ENCODE measurements at places on chromosomes 2 and 18.

DNA sequence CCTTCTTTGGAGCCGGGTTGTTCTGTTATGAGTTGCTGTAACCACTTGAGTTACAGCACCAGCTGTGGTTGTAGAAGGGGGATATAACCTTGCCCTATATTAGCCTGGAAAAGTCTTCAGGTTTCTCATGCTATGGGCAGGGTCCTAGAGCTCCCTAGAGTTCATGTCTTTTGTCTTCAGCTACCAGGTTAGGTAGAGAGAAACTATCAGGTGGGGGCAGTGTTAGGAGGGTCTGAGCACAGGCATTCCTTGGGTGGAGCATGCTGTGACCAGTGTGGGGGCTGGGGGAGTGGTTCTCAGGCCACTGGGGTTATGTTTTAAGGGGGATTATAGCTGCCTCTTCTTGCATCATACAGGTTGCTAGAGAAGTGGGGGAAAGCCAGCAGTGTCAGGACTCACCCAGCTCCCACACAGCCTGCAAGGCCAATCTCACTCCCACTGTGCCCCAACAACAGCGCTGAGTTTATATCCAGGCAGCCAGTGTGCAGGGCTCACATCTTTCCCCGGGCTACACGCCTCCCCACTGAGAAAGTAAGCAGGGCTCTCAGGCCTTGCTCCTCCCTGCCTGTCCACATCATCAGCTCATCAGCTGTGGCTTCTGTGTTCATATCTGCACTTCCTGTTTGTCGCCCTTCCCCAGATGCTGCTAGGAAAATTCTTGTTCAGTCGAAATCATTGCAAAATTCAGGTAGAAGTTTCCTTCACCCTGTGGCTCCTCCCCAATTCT, 133.8 kb upstream of the NRXN1 start:
- DNase-seq: no peak

GRCh38 chr18:41060967-41061366, 894.1 kb upstream of the PIK3C3 start:
- no peak for DNase-seq

DNA sequence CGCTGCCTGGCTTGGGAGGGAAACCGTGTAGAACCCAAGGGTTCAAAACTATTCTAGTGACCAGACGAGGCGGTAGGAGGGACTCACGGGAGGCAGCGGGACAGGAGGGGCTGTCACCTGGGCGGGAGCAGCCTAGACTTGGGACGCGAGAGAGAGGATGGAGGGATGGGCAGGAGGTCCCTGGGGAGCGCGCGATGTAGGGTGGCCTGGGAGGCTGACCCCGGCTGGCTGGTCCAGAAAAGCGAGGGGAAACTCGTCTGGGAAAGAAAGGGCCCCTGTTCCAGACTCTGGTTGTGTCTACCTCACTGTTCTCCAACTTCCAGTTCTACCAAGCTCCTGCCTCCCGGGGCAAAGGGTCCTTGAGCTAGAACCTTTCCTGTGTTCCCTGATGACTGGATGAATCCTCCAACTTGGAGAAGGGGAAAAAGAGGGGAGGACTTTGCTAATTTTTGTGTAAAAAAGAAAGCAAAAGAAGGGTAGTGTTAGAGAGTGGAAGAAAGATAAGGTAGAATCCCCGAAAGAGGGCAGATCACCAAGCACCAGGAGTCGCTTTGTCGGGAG, 1.4 kb downstream of the DOK6 start:
- DNase-seq: no peak

DNA sequence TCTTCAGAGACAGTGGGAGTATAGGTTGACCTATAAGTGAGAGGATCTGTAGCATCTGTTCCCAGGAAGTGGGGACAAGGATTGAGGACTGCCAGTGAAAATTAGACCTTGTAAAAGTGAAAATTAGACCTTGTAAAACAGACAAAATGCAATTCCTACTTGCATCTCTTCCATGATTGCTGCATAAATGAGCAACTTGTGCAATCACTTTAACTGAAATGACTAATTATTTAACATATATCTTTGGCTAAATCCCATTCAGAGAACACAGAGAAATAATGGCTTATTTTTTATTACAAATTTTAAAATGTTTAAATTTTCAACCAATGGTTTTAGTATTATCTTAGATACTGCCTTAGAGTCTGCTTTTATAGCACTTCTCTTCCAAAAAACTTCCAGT, 67.2 kb upstream of the NABP1 start:
- no peak for DNase-seq

- DNase-seq: no peak
Measured at GRCh38 chr2:96260387-96261260, 5.2 kb downstream of the TMEM127 start.

- DNase-seq: no peak
Measured at GRCh38 chr2:3643371-3644245, 14.4 kb upstream of the ALLC start.

- no peak for DNase-seq
Measured at GRCh38 chr2:109318150-109318948, 189.3 kb downstream of the SH3RF3 start.

GRCh38 chr2:127932199-127932876, 46.6 kb upstream of the AMMECR1L start:
- no peak for DNase-seq

GRCh38 chr18:45034179-45034578, 353.5 kb downstream of the SETBP1 start:
- no peak for DNase-seq

- DNase-seq: no peak
Measured at GRCh38 chr2:15797231-15797938, 143.0 kb upstream of the MYCN start.

GRCh38 chr2:114089636-114090319, 199.9 kb downstream of the ACTR3 start:
- no peak for DNase-seq

DNA sequence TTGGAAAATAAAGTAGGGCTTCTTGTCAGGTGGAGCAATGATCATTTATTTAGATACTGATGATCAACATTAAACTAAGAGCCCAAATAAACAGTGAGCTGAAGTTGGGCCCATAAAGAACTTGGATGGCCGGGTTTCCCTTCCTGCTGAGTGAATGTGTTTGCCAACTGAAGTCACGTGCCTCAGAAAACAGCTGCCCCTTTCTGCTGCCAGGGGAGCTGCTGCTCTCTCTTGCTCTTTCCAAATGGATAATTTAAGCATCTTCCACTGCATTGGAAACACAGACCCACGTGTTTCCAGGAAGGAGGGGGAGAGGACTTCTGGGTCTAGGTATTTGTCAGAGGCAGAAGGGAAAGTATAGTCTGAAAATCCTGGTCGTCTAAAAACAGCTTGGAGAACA, 22.9 kb upstream of the NCKAP5 start:
- no peak for DNase-seq

DNA sequence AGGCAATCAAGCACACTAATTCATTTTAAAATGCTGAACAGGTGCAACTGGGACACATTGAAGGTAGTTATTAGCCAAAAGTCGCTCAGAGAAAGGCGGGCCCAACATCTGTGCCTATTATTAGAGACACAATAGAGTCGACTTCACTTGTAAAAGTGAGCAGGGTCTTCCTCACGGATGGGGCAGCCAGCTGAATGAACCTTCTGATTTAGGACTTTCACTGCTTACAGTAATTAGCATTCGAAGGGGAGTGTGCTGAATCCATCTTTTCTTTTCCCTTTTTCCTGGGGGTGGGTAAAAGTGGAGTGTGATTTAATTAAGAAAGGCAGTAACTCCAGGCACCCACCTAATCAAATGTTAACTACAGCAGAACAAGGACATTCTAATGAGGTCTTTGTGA, 677.7 kb downstream of the DCDC2C start:
- no peak for DNase-seq

DNA sequence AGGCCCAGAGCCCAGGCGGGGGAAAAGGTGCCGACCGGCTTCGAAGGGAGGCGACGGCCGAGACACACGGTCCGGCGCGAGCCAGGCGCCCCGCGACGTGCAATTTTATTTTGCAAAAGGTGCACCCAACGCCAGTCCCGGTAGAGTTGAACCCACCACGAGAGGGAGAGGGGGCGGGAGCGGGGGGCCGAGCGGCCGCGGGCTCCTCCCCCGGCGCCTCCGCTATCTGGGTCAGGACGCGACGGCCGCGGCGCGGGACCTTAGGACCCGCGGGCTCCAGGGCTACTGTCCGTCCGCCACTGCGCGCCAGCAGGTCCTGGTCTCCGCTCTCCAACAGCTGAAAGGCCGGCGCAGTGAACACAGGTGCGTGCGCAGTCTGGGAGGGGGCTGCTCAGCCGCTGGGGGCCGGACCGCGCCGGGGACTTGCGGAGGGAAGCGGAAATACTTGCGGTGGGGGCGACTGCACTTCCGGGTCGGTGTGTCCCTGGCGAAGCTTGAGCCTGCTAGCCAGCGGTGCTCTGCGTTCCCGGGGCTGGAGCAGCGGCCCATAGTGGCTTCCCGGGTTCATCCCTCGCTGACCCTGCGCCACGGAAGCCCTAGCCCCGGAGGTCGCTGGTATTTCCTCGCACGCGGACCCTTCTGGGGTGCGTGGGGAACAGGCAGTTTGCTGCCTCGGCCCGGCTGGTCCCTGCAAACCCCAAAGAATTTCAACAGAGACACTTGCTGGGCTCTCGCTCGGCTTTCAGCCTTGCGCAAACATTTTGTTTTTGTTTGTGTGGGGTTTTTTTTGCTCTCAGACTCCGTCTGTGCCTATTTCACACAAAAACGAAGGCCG, at the start of gene RMDN2:
Gene RMDN2 (plus strand): TSS at position 225 of the 835 bp plus-strand sequence. CDS start 3,991 bp downstream, outside the sequence.
- no peak for DNase-seq

GRCh38 chr18:72581976-72582375, 37.8 kb upstream of the CBLN2 start:
- no peak for DNase-seq

DNA sequence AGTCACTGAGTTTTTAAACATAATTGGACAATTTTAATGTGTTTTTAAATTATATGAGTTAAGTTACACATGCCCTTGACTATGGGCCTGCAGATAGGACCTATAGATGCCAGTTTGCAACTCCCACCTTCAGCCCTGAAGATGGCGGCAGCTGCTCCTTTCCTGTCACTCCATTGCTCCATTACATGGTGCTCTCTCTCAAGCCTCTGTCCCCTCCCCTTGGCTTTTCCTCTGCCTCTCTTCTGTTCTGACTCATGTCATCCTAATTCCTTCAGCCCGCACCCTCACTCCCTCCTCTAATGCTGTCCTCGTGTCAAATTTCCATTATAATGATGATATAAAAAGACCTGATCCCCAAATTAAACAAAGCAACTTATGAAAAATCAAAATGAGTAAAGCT, 133.7 kb upstream of the HNRNPA3 start:
- no peak for DNase-seq

GRCh38 chr2:212683346-212684097, 144.9 kb upstream of the ERBB4 start:
- no peak for DNase-seq

GRCh38 chr2:78301166-78301789, 724.2 kb upstream of the REG3G start:
- DNase-seq: no peak

DNA sequence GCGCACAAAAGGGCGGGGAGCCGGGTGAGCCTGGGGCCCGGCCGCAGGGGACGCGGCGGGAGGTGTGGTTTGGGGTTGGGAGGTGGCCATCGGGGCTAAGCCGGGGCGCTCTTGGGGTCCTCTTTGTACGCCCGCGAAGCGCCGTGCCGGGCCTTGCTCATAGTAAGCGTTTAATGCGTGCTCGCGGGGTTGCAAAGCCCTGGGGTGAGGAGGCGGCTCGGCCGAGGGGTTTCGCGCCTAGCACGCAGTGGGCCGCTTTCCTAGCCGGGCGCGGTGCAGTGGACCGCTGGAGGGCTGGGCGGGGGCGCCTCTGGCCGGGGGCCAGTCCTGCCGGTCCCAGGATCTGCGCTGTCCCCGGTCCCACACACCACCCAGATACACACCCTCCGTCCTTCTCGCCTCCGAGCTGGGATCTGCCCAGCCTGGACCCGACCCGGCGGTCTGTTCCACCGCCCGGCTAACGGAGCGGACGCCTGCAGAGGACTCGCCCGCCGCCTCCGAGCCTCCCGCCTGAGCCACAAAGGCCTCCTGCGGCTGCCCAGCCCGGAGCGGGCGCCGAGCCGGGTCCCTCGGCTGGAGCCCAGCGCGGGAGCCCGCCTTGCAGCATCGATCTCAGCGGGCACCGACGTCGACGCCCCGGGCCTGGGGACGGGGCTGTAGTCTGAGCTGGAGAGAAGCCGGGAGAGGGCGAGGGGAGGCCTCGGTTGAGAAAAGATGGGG, 564 bp downstream of the DPYSL5 start:
- DNase-seq: no peak

GRCh38 chr2:236627193-236627592, 57.6 kb downstream of the ACKR3 start:
- DNase-seq: no peak

DNA sequence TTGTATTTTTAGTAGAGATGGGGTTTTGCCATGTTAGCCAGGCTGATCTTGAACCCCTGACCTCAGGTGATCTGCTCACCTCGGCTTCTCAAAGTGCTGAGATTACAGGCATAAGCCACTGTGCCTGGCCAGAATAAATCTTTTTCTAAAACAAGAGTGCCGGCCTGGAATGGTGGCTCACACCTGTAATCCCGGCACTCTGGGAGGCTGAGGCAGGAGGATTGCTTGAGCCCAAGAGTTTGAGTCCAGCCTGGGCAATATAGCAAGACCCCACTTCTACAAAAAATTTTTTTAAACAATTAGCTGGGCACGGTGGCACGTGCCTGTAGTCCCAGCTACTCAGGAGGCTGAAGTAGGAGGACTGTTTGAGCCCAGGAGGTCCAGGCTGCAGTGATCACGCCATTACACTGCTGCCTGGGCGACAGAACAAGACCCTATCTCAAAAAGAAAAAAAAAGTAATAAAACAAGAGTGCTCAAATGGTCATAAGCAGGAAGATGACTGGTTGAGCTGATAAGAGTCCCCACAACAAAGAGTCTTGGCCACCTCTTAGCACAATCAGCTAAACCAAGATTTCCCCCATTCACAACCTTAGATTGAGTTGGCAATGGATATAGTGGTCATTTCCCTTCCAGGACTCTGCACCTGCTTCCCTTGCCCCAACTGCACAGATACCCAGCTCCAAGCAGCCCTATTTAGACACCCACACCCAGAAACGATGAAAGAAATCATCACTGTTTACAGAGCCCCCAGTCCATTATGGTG, 5.8 kb upstream of the UCN start:
- DNase-seq: no peak

- no peak for DNase-seq
Measured at GRCh38 chr18:840023-840408, 28.0 kb upstream of the YES1 start.

GRCh38 chr2:23655934-23656596, 270.9 kb downstream of the ATAD2B start:
- DNase-seq: no peak

DNA sequence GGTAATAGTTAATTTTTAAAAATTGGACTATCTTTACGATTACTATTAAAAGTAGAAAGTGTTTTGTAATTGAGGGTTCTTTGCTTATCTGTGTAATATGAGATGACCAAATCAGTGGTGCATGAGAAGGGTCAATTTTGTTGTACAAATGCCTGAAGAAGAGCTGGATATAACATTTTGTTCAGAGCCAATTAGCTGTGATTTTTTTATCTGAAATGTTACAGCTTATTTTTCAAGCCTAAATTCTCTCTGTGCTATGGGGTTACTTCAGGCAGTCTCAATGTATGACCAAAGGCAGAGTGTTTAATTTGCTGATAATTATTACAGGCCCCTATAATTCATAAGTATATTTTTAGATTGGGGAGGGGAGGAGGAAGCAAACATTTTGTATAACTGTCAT, 41.8 kb downstream of the OTX1 start:
- no peak for DNase-seq

Data from SK-N-MC (cell line).